KBM-7 (cell line): ENCODE measurements at places on chromosomes 2 and 18.

- DNase-seq, result peak; percentile 16
Measured at GRCh38 chr2:56184500-56185011, 766 bp downstream of the CCDC85A start.

DNA sequence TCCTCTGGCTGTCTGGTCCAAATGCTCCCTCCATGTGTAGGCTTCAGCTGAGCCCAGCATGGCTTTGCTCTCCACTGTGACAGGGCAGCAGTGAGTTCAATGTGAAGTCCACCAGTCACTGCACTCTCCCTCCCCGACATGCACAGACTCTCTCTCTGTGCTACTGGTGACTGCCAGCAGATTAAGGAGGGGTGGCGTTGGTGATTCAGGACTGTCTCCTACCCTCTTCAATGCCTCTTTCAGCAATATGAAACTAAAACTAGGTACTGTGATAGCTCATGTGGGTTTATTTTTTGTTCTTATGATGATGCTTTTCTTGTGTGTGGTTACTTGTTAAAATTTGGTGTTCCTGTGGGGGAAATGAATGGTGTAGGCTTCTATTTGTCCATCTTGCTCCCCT lies 201.0 kb upstream of the RBMS1 start:
- no peak for DNase-seq

DNA sequence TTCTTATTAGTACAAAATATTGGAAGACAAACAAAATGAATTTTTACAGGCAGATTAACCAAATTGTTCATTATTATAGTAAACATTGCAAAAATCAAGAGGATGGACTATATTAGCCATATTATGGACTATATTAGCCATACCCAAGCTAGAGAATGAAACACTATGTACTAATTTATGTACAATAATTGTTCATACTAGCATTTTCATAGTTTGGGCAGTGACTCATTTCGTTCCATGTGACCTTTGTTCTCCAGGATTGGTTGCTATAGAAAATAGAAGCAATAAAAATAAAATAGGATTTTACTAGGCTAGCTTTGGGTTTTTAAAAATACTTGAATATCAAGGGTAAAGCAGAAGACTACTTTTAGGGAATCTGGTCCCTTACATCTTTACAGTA lies 176.8 kb downstream of the ZEB2 start:
- no peak for DNase-seq

DNA sequence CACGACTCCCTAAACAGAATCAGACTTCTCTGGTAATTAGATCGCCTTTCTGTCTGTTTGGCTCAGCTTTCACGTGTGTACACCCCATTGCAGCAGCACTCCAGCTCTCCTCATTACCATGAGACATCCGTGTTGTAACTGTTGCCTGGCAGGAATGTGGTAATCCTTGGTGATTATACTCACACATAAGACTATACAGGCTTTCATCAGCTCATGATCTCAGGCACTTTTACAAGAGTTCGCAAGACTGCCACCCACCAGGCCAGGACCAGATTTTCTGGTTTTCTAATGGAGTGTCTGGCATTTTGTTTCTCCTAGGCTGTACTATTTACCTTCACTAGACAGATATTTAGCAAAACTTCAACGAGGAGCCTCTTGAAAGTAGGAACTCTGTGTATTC lies 50.2 kb downstream of the ACVR1 start:
- DNase-seq, result no peak

DNA sequence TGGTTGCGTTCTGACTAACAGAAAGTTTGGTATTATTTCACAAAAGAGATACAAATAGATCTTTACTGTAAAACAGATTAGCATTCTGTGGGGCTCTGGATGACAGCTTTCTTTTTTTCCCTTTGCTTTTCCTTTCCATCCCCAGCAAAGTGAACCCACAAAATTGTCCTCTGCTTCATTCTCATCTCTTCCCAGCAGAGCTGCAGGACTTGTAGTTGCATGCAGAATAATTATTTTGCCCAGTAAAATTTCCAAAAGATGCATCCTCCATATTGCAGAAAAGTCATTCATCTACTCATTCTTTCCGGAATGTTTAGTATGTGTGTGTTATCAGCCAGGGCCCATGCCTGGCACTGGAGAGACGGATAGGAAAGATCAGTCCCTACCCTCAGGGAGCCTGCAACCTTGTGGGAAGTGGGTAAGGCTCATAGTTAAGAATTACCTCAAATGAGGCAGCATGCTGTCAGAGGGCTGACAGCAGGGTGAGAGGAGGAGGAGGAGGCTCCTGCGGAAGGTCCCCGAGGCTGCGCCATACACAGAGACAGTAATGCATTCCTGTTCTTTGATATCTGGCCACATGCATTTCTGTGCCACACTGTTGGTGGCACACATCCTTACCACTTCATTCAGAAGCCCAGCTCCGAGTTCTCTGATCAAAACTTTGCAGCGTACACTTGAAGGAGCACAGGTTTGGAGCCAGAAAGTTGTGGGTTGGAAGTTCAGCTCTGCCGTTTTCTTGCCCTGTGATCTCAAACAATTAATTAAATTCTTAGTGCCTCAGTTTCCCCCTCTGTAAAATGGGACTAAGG lies 225.4 kb downstream of the MYCN start:
- no peak for DNase-seq

DNA sequence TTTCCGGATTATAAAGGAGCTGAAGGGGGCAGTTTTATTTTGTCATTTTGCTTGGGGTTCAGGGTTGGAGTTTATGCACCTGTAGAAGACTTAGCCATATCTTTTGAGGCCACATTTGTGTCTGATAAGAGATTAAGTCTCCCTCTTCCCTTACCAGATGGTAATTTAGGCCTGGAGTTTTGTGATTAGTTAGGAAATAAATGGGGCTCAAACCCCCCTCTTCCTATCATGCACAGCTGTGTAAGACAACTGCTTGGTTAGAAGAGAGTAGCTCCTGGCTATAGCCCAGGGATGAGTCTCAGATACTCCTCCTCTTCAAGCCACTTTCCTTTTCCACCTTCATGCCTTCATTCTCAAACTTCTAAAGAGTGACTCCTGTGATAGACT lies 802 bp upstream of the SAP130 start:
- no peak for DNase-seq

DNA sequence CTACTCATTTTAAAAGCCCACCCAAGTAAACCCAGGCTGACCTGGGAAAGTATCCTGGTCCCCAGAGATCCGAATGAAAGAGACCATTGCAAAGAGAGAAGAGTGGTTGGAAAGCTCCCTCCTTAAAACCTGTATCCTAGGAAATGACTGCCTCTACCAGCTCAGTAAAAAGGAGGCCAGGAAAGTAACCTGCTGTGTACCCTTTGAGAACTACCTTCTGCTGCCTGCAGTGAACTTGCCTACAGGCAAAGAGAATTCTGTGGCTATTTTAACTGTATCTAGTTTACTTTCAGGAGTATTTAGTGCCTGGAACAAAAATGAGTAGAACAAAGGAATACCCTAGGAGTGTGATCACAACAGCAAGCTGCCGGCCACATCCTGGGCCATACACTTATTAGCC lies 641.7 kb upstream of the NRXN1 start:
- no peak for DNase-seq
